GM03348 (cell line): ENCODE measurements at places on chromosomes 13 and 19.

- peak; percentile 18 for DNase-seq
These were observed 131.9 kb upstream of the IRS2 start for GRCh38 chr13:109918179-109918711.

GRCh38 chr19:43809762-43810696 lies 7.8 kb upstream of the LYPD5 start:
- peak; percentile 68 for DNase-seq

GRCh38 chr13:98746968-98747367 lies 5.5 kb downstream of the SLC15A1 start:
- DNase-seq = peak; percentile 54

GRCh38 chr19:56350416-56351045 lies 35.9 kb upstream of the ZSCAN5A start:
- DNase-seq = peak; percentile 56

DNA sequence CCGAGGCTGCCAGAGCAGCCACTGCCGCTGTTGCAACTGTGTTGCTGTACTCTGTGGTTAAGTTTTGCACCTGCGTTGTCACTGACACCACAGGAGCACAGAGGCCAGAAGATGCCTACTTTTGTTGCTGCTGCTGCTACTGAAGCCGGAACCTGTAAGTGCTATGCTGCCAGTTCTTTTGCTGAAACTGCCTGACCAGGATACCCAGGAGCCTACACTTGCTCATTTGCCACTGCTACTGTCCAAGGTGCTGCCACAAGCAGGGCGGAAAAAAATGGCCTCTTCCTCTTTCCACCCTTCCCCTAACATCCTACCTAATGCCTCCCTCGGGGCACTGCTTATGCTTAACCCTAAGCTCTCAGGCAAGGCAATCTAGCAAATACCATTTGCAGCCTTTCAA lies 29.0 kb upstream of the NBEA start:
- DNase-seq = peak; percentile 21

GRCh38 chr13:26010487-26011207 lies 41.2 kb downstream of the SHISA2 start:
- DNase-seq = no peak

GRCh38 chr13:44103429-44104196 lies 223.9 kb downstream of the LACC1 start:
- DNase-seq = no peak

- DNase-seq = no peak
These were observed 8.5 kb downstream of the GPR4 start for GRCh38 chr19:45593520-45593919.

DNA sequence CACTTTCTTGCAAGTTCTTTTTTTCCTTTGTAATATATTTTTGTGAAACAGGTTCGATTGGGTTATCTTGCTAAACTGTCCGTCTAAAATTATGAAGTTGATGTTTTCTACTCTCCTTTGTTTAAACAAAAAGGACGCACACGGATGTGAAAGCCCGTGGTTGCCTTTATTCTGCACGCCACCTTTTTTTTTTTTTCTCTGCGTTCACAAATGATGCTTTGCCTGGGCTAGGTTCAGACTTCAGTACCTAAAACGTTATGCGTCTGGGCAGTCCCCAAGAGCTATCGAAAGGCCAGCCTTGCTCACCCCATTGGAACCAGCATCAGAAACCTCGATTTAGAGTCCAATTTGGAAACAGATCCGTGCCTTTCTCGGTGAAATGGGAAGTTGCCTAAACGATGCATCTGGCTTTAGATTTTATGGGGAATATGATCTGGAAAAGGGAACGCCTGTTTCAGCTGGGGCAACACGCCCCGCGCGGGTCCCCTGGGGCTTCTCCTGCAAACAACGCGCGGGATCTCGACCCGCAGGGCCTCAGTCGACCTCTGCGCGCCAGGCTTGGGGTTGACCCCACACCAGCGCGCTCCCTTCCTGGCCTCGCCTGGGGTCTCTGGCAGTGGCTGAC lies 113.9 kb downstream of the KCNRG start:
- no peak for DNase-seq

- no peak for DNase-seq
These were observed 3.3 kb upstream of the ZNF420 start for GRCh38 chr19:37074819-37075362.

DNA sequence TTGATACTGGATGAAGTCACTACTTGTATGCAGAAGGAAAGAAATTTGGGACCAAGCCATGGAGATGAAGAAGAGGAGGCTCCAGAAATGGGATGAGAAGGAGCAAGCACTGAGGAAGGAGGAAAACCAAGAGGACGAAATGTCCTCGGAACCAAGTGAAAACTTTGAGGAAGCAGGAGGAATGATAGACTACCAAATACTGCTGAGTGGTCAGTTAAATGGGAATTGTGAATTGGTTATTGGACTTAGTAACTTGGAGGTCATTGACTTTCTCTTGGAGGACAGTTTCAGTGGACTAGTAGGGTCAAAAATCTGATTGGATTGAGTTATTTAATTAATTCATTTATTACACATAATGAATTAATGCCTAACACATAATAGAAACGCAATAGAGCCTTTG lies 167.9 kb downstream of the MYO16 start:
- no peak for DNase-seq

GRCh38 chr13:52847682-52848432 lies 583 bp downstream of the PCDH8 start:
- no peak for DNase-seq

DNA sequence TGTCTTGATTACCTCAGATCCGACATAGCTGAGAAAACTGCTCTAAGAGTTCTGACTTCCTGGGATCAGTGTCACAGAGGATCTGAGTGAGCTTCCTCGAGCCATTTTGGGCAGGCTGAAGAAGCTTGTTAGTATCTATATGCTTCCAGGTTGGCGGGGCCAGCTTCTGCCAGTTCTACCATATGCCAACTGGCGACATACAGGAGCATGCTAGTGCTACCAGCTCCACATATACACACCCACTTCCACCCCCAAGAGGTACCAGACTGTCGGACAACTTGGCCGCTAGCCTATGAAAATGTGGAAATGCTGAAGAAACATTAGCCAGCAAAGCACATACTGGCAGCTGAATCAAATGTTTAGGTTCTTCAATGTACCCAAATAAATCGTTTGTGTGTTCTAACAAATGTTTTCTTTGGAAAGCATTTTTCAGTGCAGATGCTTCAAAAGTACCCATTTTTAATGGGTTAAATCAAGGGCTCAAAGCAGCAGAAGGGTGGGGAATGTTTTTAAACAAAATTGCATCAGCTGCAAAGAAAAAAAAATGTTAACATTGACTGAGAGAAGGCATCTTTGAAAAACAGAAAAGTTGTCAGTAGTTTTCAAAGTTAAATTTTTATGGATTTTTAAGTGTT lies 163.7 kb downstream of the KLF12 start:
- DNase-seq = no peak

DNA sequence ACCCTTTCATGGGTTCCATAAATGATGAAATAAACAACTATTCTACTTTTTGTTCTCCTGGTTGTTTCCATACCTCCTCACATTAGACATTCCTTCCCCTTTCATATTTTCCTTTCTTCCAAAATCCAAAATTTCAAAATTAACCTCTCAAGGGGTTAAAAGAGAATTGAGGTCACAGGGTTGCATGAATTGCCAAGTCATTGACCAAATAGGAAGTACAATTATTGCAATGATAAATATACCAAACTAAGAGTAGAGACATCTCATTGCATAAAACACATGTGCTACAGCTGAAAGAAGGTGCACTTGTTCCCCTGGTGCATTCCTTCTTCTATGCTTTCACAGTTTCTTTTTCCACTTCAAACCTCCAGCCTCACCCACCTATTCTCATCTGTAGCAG lies 136.1 kb downstream of the KCTD12 start:
- no peak for DNase-seq

- DNase-seq = no peak
These were observed 21.7 kb downstream of the ZNF613 start for GRCh38 chr19:51948975-51949374.

DNA sequence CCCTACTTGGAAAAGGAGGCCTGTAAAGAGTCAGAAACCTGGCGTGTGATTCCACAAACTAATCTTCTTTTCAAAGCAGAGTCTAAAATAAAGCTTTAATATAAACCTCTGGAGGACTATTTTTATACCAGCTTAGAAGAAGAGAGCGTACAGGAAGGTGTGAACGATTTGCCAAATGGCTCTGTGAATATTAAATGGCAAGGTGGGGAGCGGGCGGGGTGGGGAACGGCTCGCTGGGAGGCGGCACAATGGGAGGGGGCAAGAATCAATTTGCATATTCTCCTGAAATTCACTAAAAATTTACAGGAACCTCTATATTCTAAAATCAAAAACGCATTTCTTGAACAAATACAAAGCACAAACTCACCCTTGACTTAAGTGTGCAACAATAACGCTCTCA lies 982 bp downstream of the ZNF780B start:
- DNase-seq = no peak

- DNase-seq = no peak
These were observed 22.2 kb downstream of the DCLK1 start for GRCh38 chr13:36108954-36109353.

GRCh38 chr19:11423164-11423790 lies 4.2 kb upstream of the RGL3 start:
- DNase-seq = no peak

- no peak for DNase-seq
These were observed 12.0 kb downstream of the TFDP1 start for GRCh38 chr13:113596321-113597200.

DNA sequence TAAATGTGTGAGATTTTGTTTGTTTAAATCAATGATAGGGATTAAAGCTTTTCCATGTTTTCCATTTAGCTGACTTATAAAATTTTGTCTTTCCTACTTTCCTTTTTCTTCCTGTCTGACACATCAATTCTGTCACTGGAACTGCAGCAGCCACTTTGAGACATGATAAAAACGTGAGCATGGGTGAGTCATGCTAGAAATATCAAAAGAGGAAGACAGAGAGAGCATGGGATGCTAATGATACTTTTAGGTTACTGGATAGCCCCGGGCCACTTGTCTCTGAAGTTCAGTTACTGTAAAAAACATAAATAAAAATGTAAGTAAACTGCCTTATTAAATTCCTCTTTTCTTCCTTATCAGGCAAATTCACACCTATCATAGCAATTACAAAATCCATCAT lies 1332.0 kb upstream of the PCDH20 start:
- DNase-seq = no peak

DNA sequence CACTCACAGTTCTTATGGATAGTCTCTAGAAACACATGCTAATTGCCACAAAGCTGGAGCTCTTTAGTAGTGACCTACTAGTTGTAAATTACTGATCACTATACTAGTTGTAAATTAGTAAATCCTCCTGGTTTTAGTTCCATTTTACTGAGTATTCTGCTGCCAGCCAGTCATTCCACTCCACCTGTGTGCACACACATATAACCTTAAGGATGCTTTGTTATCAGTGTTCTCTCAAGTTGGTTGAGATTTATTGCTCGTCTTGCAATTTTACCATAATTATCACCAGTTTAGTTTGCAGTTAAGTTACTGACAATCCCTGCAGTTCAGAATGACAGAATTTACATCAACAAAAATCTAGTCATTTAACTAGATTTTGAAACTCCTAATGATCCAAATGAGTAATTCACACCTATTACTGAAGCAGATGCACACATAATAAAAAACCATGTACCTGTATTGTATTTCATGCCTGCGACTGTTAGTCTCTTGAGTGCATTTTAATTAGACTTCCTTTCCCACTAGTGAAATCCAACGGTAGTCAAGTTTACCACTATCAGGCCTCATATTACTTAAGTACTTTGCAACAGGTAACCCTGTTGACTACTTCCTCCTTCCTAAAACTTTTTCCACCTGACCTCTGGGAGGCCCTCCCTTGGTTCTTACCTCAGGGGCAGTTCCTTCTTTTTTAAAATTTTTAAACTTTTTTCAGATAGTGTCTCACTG lies 7.6 kb downstream of the TPT1 start:
- DNase-seq = no peak

GRCh38 chr19:16661480-16662034 lies 618 bp downstream of the TMEM38A start:
- no peak for DNase-seq

- no peak for DNase-seq
These were observed 69.7 kb upstream of the C1QTNF9B start for GRCh38 chr13:23966691-23967615.

DNA sequence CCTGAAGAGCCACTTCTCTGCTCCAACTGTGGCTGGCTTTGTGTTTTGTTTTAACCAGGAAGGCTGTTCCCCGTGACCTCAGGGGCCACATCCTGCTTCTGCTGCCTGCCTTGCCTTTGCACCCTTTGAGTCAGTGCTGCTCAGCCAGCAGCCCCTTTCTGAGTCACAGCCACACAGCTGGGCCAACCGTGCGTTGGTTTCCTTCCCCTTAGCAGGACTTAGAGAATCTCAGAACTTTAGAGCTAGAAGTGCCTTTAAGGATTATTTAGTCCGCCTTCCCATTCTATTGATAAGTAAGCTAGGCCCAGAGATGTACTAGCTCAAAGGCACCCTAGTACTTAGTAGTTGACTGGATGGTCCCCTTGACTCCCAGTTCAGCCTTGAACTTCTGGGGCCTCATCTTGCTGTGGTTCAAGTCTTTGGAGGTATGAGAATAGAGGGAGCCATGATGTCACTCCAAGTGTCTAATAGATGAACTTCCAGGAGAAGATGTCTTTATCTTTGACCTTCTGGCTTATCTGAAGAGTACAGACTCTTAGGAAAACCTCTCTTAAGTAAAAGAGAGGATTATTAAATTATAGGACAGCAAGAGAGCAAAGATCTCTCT lies 8.0 kb downstream of the RGCC start:
- peak; percentile 74 for DNase-seq

DNA sequence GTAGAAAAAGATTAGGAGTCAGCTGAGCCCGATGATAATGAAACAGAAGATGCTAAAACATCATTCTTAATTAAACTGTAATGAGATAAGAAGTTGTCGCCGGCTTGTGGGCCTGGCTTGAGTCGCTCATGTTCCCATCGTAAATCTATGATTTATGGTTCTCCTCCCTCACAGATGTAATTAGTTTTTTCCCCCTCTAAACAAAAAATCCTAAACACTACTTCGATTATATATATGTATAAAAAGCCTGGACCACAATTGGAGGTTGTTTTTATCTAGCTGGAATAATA lies 151.3 kb downstream of the PTPRS start:
- no peak for DNase-seq

DNA sequence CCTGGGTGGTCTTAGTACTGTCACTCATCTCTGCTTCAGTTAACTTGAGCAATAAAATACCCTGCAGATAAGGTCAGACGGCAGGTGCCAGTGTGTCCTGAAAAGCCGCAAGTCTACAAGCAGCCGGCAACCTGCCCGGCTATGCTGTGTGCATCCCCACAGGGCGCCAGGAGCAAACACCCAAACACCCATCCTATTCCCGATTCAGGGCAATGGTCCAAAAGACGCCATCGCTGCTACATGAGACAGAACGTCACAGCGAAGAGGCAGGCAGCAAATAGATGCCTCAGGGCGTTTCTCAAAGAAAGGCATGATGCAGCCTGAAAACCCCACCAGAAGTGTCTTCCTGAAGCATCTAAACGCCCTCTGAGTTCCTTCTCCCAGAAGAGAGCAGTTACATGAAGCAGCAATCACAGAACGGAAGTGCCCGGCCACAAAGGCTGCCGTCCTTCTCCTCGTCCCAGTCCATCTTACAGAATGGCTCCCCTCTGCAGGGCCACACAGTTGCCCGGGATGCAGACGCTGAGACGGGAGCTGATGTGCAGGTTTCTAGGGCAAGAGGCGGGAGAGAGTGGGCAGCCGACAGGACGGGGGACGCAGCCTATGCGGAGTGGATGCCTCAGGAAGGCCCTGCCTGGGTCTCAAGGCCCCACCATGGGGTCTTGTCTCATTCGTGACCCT lies 35.1 kb downstream of the RASA3 start:
- no peak for DNase-seq
